CD4-positive, alpha-beta T cell (primary cell): ENCODE measurements at places on chromosomes 3 and 15.

DNA sequence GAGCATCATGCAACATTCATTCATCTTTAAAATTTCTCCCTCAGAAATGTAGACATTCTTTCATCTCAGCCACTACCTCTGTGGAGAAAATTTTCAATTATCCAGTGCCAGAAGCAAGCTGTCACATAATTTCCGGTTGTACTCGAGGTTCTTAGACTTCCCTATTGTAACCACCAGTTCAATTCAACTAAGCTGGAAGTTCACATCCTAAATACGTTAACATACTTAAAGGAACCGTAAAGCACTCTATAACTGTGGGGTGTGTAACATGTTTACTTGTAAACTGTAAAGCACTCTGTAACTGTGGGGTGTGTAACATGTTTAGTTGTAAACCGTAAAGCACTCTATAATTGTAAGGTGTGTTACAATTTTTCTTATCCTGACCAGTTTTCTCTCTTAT lies 150.3 kb downstream of the PLCL2 start:
- DNase-seq = no peak

GRCh38 chr3:16725972-16726371 lies 120.7 kb upstream of the DAZL start:
- no peak for DNase-seq

- no peak for DNase-seq
Measured at GRCh38 chr3:109432833-109433232, 95.5 kb upstream of the DPPA4 start.

- no peak for DNase-seq
Measured at GRCh38 chr15:71659730-71660067, 150.7 kb upstream of the NR2E3 start.

GRCh38 chr15:39511916-39512260 lies 69.0 kb upstream of the THBS1 start:
- DNase-seq = no peak

DNA sequence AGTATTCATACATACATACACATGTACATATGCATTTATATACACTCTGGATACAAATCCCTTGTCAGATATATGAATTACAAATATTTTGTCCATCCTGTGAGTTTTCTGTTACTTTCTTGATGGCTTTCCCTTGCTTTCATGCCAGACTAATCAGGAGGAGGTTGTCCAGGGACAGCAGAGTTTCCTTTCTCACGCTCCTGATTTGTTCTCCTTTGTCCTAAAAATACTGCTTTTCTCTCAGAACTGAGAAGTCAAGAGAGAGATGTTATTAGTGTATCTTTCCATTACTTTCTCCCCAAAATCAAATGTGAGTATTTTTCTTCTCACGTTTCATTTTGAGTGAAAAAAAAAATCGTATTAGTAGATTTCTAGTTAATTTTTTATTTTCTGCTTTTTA lies 12.1 kb upstream of the TCAIM start:
- DNase-seq = no peak

DNA sequence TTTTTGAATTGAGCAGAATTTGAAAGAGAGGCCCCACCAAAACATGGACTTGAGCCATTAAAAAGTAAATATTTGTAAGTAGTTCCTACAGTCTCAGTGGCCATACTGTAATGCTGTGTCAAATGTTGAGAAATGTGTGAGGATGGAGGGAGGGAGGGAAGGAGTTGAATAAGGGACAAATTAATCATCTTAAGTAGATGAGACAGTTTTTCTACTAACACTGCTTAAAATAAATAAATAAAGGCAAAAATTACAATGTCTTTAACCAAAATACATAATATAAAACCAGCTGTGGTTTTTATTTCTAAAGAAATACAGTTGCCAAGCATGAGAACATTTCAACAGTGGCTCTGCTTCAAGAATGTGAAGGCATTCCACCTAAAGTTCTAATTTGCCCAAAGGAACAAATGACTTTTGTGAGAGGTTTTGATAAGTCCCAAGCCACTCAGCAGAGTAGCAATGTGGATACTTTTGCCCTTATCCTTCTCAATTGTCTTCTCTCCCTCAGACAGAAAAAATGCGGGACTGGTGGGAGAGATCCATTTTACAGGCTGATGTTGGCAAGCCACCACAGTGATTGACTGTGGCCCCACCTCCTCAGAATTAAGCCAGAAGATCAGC lies 427.0 kb upstream of the RARB start:
- no peak for DNase-seq

DNA sequence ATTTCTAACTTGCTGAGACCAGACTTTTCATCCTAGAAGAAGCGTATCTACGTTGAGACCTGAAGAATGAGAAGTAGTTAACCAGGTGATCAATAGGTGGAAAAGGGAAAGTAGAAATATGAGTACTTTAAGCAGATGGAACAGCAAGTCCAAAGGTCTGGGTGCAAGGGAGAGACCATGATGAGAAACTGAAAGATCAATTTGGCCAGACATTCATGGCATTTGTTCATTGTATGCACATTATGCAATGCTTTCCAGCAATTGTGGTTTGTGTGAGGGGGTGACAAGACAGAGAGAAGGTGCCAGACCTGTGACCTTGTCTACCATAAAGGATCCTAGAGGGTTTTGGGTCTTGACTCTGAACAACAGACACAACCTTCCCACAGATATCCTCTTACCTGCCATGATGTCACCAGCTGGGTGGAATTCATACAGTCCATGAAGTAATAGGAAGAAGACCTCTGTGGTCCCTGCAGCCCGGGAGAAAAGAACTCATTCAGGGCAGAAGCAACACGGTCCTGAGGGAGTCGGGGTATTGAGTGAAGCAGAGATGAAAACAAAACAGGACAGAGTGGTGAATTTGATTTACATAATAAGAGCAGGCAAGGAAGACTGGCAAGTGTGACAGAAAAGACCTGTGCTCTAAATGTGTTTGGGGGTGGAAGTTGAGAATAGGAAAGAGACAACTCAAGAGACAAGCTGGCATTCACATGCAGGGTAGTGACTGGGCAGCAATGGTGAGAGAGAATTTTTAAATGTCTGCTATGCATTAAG lies 63.4 kb upstream of the PSMD6 start:
- DNase-seq = no peak

- no peak for DNase-seq
Measured at GRCh38 chr15:60535265-60535664, 56.3 kb upstream of the ICE2 start.

DNA sequence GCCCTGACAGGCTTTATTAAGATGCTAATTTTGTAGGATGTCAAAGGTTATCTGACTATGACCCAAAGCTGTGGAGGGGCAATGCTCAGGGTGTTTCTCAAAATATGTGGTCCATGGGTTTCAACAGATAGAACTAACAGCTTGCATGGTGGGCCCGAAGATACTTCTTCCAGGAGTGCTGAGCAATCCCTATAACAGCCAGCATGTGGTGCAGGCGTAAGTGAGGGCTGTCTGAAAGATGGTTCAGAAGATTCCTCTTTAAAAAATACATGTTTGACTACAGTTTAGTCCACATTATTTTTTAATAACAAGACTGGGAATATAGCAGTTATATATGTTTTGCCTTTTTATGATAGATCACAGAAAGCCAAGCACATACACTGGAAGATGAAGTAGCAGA lies 7.6 kb downstream of the SCG3 start:
- no peak for DNase-seq

GRCh38 chr15:50774450-50774849 lies 8.9 kb upstream of the SPPL2A start:
- no peak for DNase-seq
